NCI-H187 treated with DMSO at 0.1 percent for 48 hours (cell line): ENCODE measurements at places on chromosomes 13 and 19.

GRCh38 chr13:83878691-83879430 is 3.4 kb downstream of the SLITRK1 start:
- DNase-seq, result no peak

- DNase-seq, result peak; percentile 73
Measured at GRCh38 chr19:47110521-47111005, 3.0 kb downstream of the ZC3H4 start.

GRCh38 chr19:51439021-51439465 is 19.2 kb downstream of the SIGLEC8 start:
- DNase-seq, result no peak

- DNase-seq, result no peak
Measured at GRCh38 chr13:51800486-51800885, 3.5 kb downstream of the DHRS12 start.

DNA sequence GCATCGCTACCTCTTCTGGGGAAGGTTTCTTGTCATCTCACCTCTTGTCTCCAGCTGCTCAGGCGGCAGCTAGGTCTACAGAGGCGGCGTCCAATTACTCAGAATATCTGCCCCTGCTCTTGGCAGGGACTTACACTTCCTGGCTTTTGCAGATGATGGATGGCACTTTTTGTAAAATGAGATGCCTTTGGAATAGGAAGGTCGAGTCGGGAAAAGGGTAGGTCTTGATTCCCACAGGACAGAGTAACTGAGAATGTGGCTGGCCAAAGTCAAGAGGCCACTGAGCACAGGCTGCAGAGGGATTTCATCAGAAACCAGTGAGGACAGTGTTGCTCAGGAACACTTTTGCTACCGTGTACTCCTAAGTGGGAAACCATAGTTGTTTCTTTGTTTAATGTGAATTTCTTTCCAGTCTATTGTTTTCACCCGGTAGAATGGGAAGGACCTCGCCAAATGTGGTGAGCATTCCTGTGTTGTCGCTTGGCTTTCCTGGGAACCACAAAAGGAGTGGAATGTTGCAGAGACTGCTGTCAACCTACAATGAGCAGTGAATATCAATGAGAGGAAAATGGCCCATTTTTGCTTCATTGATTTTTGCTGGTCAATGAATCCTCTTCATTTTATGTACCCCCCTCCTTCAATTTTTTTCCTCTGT is 383.7 kb downstream of the HS6ST3 start:
- peak; percentile 69 for DNase-seq

- no peak for DNase-seq
Measured at GRCh38 chr19:4059453-4059871, 7.2 kb downstream of the ZBTB7A start.

GRCh38 chr19:48296963-48297734 is 27.3 kb downstream of the ZNF114 start:
- DNase-seq, result no peak

DNA sequence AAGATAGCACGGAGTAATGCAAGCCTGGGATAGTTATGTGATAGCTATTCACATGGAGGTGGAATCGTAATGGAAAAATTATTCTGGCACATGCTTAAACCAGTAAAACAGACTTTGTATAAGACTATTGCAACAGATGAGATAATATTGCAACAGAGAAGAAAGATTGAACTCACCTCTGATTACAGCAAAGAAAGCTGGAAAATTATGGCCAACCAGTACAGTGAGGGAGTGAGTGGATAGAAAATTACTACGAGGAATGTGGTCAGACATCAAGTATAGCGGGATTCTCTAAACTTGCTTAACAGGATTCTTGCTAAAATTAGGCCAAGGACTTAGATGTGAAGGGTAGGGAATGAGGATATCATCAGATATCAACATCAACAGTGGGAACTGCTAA is 397.6 kb upstream of the KLHL1 start:
- DNase-seq, result no peak

- DNase-seq, result no peak
Measured at GRCh38 chr13:49307365-49307764, 59.6 kb downstream of the CDADC1 start.
